Muscle of arm (tissue), 14 donors: ENCODE measurements at places on chromosomes 4 and X. TPM values are rescaled to one million over a fixed set of nuclear protein-coding genes. Genes with fewer than 3 reads are reported as not detected.

Gene TMEM150C
- 4.5 TPM for polyA plus RNA-seq

GRCh38 chrX:750263-750662 is 119.7 kb downstream of the SHOX start:
- no peak for DNase-seq

- DNase-seq, result no peak
Measured at GRCh38 chr4:93201471-93202096, 627.0 kb upstream of the ATOH1 start.

Gene GPC3
- polyA plus RNA-seq, result 737 TPM

DNA sequence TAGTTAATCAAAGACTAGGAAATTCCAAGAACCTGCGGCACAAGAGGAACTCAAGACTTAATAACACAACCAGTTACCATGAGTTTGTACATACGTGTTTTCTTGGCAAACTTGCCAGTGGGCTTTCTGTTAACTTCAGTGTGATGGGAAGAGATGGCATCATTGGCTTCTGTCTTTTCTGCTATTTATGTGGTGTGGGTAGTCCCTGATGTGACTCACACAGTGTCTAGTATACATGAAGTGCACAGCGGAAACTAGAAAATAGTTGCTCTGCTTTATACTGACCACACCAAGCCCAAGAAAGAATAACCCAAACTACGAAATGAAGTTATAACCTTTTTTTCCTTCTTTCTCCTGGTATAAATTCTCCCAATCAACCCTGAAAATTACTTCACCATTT is 24.5 kb downstream of the DAPP1 start:
- no peak for DNase-seq
